ENCODE measurements at places on chromosomes 6 and 20. TPM values are rescaled to one million over a fixed set of nuclear protein-coding genes. Genes with fewer than 3 reads are reported as not detected.

The TRAPPC3L gene
- 0.05 TPM for polyA plus RNA-seq

The SAPCD1 gene
- 1.3 TPM for polyA plus RNA-seq

The PRR18 gene
- polyA plus RNA-seq, result not detected

The GPR6 gene
- polyA plus RNA-seq, result not detected

- DNase-seq, result no peak
These were observed 315.5 kb downstream of the GMDS start for GRCh38 chr6:1929931-1930330.

All from urinary bladder (tissue), 4 donors.